HT-29 (cell line): ENCODE measurements at places on chromosomes 6 and 20. TPM values are rescaled to one million over a fixed set of nuclear protein-coding genes. Genes with fewer than 3 reads are reported as not detected.

The SCUBE3 gene
- total RNA-seq, result not detected in 2 replicates

The BTNL2 gene
- total RNA-seq, result not detected in 2 replicates

The TBX18 gene
- total RNA-seq, result not detected in 2 replicates

DNA sequence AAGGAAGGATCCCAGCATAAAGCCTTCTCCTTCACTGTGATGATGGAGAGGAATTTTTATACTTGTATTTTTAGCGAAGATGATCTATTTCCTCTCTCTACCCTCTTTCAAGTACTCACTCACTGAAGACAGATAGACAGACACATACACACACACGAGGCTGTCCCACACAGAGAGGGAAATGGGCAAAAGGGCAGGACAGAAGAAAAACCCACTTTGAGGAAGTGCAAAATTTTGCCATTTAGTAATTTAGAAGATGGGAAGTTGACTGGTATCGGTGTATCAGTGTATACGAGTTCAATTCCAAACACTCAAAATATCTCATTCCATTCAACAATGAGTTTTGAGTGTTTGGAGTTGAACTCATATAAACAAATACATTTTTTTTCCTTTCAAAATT lies 30.9 kb downstream of the HEBP2 start:
- no peak for DNase-seq

GRCh38 chr6:30258204-30258603 lies 45.0 kb upstream of the TRIM26 start:
- no peak for DNase-seq

DNA sequence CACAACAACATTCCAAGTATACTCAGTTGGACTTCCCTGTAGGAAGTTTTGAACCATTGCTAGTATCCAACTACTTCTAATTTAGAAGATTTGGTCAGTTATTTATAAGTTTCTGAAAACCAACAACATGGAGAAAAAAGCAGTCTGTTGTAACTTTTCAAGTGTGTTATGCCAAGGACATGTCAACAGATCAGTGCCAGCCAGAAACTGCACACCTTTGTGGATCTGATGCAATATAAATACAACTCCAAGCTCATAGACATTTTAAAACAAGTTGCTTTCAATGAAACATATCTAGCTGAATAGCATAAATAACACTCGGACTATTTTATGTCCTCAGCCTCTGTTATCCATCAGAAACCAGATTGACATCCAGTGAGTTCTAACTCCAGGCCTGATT lies 58.3 kb upstream of the CARMIL1 start:
- DNase-seq, result no peak

- DNase-seq, result no peak
These were observed 5.1 kb downstream of the CCR6 start for GRCh38 chr6:167127785-167128531.

DNA sequence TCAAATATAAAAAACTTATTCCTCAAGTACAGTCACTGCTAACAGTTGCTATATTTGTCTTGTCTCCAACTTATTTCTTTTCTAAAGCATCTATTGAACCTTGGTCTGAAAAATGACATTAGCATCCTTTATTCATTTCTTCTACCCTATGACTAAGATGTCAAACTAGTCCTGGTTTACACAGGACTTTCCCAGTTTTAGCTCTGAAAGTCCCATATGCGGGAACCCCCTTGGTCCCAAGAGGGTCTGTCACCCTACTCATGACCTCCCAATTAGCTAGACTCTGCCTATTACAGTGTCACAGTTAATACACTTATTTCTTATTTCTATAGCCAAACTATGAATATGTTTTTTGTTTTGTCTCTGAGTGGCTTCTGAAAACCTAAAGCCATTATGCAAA lies 37.1 kb downstream of the PLEKHG1 start:
- no peak for DNase-seq

- DNase-seq, result no peak
These were observed 150.3 kb downstream of the PTPRK start for GRCh38 chr6:128370072-128370471.

DNA sequence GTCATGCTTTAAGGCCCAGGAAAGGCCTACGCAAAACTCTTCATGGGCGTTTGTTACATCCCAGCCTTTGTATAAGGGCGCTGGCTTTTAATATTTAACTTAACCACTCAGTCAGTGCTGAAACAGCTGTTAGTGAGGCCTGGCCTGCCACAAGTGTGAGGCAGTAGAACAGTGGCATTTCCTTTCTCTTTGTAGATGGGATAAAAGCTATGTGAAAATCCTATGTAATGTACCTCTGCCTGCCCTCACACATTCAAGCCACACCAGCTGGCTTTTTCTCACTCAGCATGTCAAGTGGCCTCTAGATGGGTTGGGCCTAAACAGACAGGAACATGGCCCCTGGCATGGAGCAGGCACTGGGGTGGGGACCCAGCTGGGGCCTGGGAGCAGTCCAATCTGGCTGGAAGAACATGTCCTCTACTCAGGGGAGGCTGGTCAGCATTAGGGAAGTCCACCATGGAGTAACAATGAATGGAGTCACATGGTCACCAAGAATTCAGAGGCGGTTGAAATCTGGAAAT lies 20.7 kb downstream of the CGA start:
- no peak for DNase-seq

DNA sequence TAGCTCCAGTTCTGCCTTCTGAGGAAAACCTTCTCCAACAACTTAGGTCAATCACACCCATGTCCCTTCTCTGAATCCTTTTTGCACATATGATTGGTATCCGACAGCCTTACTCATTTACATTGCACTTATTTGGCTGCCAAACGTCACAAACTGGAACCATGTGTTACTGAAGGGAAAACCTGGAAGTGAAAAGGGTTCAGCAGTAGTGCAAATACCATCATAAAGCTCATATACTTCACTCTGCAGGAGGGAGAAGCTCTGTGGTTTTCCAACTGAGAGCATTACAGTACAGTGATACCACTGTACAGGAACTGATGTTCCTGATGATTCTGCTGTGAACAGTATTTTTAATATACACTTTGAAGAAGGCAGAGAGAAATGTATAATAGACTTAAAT lies 87.8 kb downstream of the SLC16A10 start:
- no peak for DNase-seq
